ENCODE measurements at places on chromosomes 2 and 18.
A peak's percentile ranks its signal among the peaks of the same experiment; 100 is the strongest.

- peak; percentile 42 for DNase-seq
Observed at GRCh38 chr18:6414118-6414722, 491 bp downstream of the L3MBTL4 start.

GRCh38 chr18:34694591-34695165 is 15.4 kb upstream of the DTNA start:
- DNase-seq = no peak

- no peak for DNase-seq
Observed at GRCh38 chr2:72840066-72840465, 14.2 kb upstream of the EXOC6B start.

- no peak for DNase-seq
Observed at GRCh38 chr18:12046046-12046750, 47.4 kb upstream of the ANKRD62 start.

DNA sequence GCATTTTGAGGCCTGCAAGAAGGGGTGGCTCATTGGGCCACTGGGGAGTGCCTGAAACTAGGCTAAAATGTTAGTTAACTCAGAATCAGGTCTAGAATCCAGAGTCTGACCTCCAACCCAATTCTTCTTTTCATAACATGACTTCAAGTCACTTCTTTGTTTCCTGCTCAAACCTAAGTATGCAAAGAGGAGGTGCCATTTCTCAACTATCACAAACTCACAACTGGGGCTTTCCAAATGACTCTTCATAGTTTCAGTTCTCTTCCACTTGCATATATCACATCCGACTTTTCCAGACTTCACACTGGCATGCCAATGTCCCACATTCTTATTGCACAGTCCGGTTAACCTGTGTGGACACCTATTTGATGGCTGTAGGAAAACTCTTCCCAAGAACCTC is 211.6 kb downstream of the TCF4 start:
- DNase-seq = peak; percentile 17

GRCh38 chr2:26764078-26764887 is at the start of gene SLC35F6:
TSS of gene SLC35F6 (plus strand) at chr2:26764284. CDS start at chr2:26764350, 66 bp downstream.
- peak; percentile 83 for DNase-seq

DNA sequence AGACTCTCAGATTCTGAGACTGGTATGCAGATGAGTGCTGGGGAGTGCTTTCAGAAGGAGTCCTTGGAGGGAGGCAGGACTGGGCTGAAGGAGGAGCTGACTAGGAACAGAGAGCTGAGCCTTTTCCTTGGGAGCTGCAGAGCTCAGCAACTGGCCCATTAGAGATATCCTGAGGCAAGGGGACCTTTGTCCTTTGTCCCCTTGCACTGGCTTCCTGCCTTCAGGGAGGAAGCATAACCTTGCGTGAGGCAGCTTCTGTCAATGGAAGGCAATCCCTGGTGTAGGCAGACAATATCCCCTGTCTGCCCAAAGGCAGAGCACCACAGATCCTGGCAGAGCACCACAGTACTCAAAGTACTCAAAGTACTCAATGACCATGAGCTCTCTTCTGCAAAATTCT is 375.3 kb downstream of the HRH4 start:
- no peak for DNase-seq

DNA sequence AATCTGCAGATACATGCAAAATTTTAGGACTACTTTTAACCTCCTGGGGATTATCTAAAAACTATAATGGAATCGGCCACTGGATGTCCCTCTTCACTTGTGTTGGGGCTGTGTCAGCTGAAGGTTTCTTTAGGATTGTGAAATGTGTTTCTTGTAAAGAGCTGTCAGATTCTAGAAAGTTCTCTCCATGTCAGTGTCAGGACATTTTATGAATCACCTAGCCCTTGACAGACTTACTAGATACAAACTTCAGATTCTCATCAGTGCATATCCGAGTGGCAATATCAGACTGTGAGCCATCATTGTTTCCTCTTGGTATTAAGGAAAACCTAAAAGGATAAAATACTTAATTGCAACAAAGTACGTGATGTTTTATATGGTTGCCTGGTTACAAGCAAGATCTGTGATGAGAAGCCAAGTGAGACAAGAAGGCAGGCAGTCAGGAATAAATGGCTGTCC is 107.3 kb downstream of the CPS1 start:
- DNase-seq = no peak

DNA sequence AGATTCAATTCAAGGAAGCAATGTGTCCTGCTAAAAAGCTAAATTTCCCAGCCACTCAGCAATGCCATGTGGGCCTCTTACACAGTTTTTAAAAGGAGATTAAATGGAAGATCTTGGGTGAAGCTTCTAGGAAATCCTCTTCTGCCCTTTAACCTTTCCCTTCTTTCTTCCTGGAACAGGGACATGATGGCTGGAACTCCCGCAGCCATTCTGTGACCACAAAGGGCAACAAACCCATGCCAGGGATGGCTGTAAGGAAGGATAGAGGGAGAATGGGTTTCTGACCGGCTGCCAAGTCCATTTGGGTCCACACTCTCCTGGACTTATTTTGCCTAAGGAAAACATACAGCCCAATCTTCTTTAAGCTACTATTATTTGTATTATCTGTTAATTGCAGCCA is 52.6 kb upstream of the ASAP2 start:
- no peak for DNase-seq

DNA sequence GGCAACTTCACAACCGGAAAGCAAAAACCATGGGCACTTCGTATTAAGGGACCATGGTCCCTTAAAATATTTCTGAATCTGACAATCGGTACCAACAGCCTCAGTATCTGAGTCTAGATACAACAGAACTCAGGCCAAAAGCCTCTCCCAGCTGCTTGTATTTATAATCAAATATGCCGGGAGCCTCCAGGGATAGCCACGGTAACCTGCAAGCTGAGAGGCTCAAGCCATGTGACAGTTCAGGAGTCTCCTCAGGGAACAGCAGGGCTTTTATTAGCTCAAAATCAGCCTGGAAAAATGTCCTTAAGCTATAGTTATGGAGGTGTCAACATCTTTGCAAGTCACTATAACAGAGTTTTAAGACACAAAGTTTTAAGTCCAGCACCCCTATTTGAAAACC is 352.8 kb upstream of the GYPC start:
- DNase-seq = no peak

- no peak for DNase-seq
Observed at GRCh38 chr2:168322325-168323007, 75.1 kb upstream of the STK39 start.

GRCh38 chr2:207944979-207945600 is 80.2 kb downstream of the PLEKHM3 start:
- no peak for DNase-seq

DNA sequence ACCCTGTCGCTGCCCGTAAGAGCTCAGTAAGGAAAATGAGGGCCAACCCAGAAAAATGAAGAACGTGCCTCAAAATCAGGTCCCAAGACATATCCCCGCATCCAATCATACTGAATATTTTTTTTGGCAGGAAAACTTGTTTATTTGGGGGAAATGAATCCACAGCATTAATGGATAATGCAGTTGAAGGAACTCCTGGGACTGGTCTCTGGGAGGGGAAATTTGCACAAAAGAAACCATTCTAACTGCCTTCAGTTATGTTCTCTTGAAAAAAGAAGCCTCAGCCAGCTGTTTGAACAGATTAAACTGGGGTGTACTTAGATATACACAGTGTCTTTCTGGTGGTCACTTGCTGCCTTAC is 61.3 kb downstream of the SPRED2 start:
- no peak for DNase-seq

GRCh38 chr2:11563784-11564666 is 30.2 kb downstream of the GREB1 start:
- no peak for DNase-seq

DNA sequence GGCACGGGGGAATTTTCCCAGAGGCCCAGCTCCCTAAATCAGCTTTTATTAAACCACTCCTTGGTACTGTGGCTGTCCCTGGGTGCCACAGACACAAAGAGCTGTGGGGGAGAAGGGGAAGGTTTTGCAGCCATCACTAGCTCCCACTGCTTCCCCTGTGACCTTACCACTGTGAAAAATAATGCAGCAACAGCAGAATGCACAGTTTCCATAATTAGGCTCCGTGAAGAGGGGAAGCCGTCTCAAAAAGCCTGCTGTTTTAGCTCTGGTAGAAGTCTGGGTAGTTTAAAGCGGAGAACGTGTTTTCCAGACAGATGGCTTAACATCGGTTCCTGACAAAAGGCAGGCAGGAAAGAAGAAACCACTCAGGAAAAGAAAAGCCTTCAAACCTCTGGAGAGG is 27.5 kb upstream of the CAB39 start:
- no peak for DNase-seq

- no peak for DNase-seq
Observed at GRCh38 chr2:147327613-147328012, 517.2 kb upstream of the ACVR2A start.

DNA sequence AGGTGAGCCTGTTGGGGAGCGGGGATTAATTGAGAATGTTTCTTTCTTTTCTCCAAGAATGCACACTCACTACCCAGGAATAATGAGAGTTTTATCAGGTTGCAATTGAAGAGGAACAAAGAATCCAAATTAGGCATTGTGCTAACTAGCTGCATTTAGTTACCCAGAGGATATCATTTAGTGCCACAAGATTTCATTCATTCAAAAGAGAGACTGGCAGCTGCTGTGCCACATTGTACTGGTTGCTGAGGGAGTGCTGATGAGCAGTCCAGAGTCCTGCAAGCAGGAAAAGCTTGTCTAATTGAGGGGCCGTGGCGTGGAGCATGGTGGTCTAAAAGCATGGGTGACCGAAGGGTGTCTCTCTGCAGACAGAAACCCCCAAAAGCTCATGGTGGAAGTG is 97.6 kb downstream of the CTAGE1 start:
- no peak for DNase-seq

DNA sequence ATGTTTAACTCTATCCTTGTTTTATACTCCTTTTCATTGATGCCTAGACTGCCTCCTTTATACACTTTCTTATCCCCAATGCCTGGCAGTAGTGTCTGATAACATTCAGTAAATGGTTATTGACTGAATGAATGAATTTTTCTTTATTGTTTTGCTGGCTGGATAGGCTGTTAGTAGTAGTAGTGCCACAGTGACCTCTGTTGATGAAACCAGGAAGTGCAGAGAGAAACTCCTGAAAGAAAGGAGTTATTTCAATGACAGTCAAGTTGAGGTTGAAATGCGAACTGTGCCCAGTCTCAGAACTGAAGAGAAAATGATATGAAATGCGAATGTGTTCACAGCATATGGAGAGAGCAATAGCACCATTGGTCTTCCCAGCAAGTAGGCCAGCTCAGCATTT is 26.8 kb upstream of the SLC9A2 start:
- no peak for DNase-seq

- peak; percentile 33 for DNase-seq
Observed at GRCh38 chr2:70995426-70995729, 705 bp upstream of the TEX261 start.
